Mucosa of gallbladder (tissue), 1 donor: ENCODE measurements at places on chromosomes 6 and 20. TPM values are rescaled to one million over a fixed set of nuclear protein-coding genes. Genes with fewer than 3 reads are reported as not detected.
A peak's percentile ranks its signal among the peaks of the same experiment; 100 is the strongest.

DNA sequence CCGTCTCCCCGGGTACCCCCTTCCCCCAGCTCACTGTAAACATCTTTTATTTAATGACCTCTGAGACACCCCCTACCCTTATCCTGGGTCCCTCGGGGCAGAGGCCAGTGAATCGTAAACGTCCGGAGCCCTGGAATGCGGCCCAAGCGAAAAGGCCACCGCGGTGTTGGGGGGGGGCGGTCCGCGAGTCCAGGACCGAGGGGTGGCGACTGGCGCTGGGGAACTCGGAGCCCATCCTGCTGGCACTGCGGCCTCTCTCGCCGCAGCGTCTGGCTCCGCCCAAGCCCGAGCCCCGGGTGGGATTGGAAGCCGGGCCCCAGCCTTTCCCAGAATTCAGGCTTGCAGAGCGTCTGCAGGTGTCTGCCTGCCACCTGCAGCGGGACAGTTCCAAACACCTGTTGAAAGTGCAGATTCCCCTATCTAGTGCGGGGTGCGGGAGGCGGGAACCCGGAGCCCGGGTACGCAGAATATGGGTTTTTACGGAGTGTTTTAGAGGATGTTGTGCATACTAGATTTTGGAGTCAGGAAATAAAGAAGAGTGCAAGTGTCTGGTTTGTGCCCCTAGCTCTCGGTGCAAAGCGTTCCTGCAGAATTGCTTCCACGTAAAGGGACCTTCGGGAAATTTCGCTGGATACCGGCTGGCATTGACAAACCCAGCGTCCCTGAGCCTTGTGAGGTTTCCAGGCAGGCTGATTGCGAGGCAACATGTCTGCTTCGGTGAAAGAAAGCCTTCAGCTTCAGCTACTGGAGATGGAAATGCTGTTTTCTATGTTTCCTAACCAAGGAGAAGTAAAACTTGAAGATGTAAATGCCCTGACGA, 800 bp downstream of the RWDD2A start:
- peak; percentile 15 for DNase-seq

DNA sequence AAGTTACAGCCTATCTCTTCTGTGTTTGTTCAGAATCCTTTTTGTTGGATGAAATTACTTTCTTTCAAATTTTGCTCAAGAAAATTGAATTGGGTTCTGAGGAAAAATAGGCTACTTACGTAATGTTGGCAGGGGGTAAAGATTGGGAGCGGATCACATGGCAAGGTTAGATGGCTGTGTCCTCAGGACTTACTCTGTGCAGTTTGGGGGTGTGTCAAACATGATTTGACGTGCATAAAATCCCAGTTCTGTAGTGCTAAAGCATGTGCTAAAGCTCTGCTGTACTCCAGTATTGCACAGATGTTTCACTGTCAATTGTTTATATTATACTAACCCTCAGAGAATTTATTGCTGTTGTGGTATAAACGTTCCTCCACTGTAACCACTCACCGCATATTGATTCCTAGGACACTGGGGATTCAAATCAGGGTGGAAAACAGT, 2.6 kb downstream of the NT5E start:
- no peak for DNase-seq

The RNF144B gene
- 33.9 TPM for total RNA-seq

DNA sequence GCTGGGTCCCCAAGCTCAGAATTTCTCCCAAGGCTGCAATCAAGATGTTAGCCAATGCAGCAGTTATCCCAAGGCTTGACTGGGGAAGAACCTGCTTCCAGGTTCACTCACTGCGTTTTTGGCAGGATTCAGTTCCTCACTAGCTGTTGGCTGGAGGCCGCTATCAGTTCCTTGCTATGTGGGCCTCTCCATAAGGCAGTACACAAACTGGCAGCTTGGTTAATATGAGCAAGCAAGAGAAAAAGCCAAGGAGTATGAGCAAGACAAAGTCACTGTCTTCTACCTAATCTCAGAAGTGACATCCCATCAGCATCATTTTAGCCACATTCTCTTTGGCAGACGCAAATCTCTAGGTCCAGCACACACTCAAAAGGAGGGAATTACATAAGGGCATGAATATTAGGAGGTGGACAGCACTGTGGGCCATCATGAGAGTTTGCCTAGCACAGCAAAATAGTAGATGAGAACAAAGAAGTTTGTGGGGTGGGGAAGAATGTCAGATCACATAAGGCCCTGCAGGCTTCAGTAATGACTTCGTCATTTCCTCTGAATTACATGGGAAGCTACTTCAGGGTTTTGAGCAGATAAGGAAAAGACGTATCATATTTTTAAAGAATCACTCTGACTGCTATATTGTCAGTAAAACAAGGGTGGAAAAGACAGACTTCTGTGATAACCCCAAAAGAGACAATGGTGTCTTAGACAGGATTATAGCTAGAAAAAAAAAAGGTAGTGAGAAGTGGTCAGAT, 25.5 kb downstream of the LMBRD1 start:
- no peak for DNase-seq

The MDFI gene
- total RNA-seq, result 7.3 TPM

DNA sequence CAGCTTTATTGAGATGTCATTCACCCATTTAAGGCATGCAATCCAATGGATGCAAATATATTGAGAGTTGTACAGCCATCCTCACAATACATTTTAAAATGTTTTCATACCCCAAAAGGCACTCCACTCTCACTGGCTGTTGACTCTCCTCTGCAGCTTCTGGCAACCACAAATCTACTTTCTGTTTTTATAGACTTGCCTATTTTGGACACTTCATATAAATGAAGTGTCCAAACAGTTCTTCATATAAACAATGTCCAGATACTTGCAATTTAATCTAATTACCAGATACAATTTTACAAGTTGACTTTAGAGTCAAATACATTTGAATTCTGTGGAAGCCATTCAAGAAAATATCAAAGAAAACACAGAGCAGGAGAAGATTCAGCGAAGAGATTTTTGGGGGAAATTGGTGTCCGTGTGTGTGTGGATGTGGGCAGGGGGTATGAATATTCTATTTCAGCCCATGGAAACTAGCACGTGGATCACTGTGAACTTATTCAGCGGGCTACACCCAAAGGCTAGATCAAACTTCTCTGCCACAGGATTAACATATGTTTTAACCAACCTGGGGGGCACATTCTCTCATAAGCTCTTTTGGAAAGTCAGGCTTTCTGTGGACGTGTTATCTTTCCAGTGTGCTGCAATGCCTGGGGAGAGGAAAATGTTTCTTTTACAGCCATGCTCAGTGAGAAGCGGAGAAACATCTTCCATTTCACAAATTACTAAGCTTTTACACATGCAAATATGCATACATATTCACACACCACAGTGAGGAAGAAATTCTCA, 73.9 kb downstream of the PLG start:
- no peak for DNase-seq

DNA sequence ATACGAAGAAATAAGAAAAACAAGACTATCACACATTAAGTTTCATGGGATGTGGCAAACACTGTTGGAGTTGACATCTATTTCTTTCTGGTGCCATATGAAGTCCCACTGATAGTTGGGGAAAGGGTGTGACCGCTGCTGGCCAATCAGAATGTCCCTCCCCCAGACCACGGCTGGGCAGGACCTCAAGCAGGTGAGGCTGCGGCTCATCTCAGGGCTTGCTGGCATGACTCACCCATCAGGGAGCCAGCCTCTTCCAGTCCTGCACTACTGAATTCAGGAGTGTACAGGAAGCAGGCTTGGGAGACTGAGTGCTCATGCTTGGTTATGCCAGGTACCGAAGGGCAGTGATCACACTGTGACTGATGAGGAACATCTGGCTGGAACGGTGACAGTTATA, 18.9 kb downstream of the PREP start:
- no peak for DNase-seq

- DNase-seq, result no peak
Observed at GRCh38 chr20:32898729-32899128, 40.0 kb downstream of the EFCAB8 start.

- DNase-seq, result no peak
Observed at GRCh38 chr6:10794239-10794638, 44.1 kb downstream of the MAK start.

DNA sequence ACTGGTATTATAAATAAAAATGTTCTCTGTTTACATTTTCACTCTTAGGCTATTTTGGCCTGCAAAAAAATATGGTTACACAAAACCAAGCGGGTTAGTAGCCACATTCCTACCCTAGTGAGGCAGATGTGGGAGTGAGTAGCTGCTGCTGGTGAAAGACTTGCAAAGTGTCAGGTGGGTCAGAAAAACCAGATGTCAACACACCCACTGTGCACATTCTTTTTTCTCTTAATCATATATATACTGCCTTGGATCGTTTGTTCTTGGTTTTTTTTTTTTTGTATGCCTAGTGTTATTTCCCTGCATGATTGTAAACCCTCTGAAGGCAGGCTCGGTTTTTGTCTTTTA, 68.0 kb upstream of the TFB1M start:
- DNase-seq, result no peak

The TTLL9 gene
- 0.29 TPM for total RNA-seq

The NKX2-2 gene
- not detected for total RNA-seq

- DNase-seq, result no peak
Observed at GRCh38 chr6:159324596-159324995, 155.4 kb downstream of the FNDC1 start.

- no peak for DNase-seq
Observed at GRCh38 chr6:44779130-44779826, 391.8 kb downstream of the CDC5L start.
